Uterus (tissue), 4 donors: ENCODE measurements at places on chromosomes 3 and 15.
A peak's percentile ranks its signal among the peaks of the same experiment; 100 is the strongest.

GRCh38 chr3:181797431-181797830 is 85.7 kb downstream of the SOX2 start:
- no peak for DNase-seq

DNA sequence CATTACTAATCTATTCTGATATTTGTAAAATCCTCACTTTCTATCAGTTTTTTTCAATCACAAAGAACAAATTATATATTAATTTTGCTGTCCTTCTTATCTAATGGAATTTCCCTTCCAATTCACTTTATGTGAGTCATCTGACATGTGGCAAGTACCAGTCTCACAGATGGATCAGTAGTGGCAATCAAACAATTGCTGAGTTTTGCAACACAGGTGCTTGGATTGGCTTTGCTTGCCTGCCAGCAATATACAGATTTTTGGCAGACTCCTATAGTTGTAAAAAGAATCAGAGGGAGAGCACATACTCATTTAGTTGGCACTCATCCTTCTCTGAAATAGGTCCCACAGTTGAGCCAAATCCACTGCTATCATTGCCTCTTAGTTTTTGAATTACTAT is 83.7 kb downstream of the BCHE start:
- no peak for DNase-seq

DNA sequence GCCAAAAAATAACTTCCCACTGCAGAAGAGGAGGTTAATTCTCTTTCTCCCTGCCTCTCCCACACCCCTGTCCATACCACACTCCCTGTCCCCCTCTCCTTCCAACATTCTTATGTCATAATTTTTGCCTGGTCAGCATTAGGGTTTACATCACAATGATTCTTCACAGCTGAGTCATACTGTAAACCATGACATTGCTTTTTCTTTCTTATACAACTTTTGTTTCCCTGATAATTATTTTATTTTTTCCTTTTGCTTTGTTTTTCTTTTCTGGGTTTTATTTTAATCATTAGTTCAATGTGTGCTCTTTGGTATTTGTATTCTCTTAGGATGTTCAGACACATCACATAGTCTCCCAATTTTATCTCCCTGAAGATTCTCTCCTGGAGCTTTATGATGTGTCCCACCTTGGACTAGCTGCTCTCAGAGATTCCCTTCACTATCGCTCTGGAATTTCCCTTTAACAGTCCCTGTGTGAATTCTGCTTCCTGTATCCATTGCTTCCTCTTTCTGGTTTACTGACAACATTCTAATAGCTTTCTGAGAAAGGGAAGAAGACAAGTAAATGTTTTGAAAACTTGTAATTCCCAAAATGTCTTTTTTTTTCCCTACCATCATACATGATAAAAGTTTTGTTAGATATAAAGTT is 70.7 kb downstream of the SOX2 start:
- no peak for DNase-seq

- DNase-seq: no peak
These were observed 318.4 kb upstream of the TRIM42 start for GRCh38 chr3:140359233-140359995.

GRCh38 chr3:189292667-189293484 is 121.1 kb downstream of the TPRG1 start:
- no peak for DNase-seq

- no peak for DNase-seq
These were observed 71.1 kb downstream of the TBL1XR1 start for GRCh38 chr3:177126015-177126773.

DNA sequence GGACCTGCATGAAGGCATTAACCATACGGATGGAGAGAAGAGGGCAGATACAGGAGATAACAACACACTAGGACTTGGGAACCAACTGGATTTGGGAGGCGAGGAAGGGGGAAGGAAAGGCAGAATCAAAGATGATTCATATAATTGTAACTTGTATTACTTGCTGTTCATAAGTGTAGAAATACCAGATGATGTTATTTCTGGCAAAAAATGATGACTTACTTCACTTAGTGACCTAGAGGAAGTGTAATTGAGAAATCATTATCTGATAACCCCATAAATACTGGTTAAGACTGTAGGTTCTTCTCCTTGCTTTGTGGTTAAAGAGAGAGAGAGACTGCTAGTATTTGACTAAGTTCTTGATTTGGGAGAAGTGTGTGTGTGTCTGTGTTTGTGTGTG is 50.5 kb upstream of the GK5 start:
- no peak for DNase-seq

DNA sequence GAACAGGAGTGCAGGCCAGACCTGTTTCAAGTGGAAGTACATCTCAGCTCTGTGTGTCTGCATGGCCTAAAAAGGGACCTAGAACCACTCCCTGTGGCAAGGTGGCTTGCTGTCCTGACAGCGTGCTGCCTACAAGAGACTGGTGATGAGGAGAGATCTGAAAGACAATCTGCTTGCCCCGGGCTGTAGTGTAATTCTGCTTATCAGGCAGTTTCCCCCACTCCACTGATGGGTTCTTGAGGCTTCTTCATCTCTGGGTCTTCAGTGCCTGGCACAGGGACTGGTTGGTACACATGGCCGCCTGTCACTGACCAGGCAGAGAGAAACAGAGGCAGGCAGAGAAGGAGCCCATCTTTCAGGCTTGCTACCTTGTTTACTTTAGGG is 57.6 kb downstream of the HEG1 start:
- no peak for DNase-seq

DNA sequence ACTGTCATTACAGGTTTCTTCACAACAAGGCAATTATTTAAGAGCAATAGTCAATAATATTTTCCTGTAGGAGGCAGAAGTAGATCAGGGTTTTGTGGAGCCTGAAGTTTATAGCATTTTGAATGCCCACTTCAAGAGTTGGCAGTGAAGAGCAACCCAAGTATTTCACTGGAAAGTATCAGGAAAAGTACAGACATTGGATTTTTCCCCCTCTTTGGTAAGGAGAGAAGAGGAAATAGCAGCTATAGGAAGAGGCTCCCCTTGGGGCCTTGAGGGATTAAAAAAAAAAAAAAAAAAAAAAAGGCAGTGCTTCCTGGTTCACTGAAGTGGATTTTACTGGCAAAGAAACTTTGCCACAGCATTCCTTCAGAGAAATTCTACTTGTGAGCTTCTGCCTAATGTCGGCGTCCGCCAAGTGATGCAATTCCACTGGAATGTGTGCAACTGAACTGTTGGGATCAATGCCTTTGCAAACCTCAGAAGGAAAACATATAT is 5.7 kb upstream of the CNTN6 start:
- DNase-seq: peak; percentile 15

GRCh38 chr15:65980824-65981456 is 111.6 kb downstream of the RAB11A start:
- peak; percentile 30 for DNase-seq

- peak; percentile 85 for DNase-seq
These were observed at the start of gene CYFIP1 for GRCh38 chr15:22980189-22981050. Gene CYFIP1 (minus strand): TSS chr15:22980368. CDS start chr15:22947285, 33,083 bp downstream.

DNA sequence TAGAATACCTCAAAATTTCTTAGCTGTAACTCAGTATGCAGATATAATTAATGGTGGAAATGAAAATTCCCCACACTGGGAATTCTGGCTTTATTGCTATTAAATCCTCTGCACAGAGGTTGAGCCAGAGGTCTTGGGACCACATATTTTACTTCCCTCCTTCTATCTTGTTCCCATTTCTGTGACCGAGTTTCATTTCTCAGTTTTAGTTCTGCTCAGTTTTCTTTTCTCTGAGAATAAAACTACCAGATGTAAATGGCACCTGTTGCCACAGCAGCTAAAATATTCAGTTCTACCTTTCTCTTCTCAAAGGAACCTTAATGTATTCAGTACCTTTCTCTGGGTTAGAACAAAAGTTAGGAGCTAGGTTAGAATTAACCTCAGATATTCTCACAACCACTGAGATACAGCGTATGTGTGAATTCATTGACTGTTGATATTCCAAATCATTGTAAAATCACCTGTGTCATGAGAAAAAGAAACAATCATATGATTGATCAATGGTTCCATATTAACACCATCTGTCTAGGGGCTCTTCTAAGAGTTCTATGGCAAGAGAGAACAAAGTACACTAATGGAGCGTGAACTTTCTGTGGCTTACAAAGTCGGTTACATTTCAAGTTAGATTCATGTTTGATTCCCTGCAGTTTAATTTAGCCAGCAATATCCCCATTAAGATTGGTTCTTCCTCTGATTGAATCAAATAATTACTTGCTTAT is 374.1 kb downstream of the EFHB start:
- DNase-seq: no peak

DNA sequence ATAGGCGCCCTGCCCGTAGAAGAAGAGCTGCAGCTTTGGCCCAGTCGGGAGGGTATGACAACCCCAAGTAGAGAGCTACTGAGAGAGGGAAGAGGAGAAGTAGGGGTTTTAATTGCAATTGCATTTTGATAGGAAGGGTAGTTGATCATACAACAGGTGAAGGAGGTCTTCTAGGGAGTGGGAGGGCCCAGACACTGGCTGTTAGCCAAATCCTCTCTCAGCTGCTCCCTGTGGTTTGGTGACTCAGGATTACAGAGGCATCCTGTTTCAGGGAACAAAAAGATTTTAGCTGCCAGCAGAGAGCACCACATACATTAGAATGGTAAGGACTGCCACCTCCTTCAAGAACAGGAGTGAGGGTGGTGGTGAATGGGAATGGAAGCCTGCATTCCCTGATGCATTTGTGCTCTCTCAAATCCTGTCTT is 408.9 kb upstream of the THBS1 start:
- DNase-seq: peak; percentile 59

GRCh38 chr3:128624526-128625138 is 26.0 kb downstream of the RPN1 start:
- no peak for DNase-seq

DNA sequence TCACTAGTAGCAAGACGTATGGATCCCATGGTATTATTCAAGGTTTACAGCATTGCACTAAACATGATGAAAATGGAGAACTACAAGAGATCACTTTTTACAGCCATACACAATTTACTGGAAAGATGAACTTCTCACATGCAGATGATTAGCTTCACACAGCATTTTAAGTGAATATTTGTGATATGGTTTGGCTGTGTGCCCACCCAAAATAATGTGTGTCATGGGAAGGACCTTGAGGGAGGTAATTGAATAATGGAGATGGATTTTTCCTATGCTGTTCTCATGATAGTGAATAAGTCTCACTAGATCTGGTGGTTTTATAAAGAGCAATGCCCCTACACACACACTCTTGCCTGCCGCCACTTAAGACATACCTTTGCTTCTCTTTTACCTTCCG is 662.0 kb upstream of the CCDC54 start:
- no peak for DNase-seq

DNA sequence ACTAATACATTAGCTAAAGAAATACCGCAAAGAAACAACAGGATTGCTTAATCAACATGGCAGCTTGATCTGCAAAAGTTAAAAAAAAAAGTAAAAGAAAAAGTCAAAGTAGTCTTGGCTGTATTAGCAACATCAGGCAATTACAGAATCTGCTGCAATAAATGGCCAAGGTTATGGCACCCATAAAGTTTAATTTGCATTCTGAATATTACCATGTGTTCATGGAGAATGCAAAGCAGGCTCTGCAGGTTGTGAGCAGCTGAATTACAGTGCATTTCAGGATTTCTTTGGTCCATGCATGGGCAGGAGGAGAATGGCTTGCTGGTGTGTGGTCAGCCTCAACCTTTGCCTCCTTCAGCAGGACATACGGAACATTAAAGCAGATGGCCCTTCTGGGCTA is 199.1 kb upstream of the AZI2 start:
- no peak for DNase-seq

DNA sequence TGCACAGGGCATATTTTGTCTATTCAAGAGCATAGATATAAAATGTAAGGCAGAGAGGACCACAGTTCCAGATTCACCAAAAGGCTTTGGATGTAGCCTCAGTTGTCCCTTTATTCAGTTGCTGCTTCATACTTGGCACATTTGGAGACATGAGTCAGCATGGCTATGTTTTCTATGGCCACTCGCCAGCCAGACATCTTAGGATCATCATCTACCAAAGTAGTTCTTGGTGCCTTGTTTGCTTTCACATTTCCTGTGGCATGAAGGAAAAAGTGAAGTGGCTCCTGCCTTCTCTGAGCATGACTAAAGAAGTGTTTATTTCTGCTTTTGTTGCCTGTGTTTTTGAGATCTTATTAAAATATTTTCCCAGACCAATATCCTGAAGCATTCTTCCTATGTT is 7.2 kb downstream of the SUSD5 start:
- no peak for DNase-seq

DNA sequence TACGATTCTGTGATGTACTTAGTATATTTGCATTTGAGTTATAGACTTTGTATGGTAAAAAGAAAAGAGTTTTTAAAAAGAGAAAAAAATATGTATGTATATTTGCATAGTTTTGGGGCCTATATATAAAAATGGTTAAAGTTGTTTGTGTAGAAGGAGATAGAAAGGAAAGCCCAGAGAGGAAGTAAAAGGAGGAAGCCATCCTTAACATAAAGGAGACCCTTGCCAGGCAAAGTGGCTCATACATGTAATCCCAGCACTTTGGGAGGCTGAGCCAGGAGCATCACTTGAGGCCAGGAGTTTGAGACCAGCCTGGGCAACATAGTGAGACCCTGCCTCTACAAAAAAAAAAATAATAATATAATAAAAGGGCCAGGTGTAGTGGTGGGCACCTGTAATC is 8.4 kb downstream of the SNAP23 start:
- no peak for DNase-seq

DNA sequence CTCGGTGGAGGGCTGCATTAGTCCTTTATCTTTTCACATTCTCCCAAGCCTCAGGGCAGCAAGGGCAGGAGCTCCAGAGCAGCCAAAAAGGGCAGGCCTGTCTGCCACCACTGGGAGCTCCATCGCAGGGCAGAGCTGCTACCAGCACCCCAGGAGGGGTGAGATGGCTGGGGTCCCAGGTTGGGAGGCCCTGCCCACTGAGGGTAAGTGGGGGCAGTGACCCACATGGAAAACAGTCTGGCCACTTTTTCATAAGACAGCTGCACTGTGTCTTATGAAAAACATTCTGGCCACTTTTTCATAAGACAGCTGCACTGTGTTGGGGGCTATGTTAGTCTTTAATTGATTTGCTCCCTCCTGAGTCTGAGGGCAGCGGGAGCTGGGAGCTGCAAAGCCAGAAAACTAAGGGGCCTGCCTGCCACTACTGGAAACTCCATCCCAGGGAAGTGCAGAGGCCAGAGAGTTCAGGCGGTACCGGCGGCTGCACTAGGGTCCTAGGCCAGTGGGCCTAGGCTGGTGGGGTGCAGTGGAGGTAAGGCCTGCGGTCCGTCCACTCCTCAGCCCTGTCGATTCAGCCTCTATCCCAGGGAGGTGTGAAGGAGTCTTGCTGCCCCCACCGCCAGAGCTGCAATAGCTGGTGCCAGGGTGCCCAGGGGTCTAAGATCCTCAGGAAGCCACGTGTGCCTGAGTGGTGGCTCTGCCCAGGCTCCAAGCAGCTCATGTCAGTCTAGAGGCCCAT is 45.4 kb downstream of the TMCO5A start:
- no peak for DNase-seq

GRCh38 chr3:194032828-194033435 is 103.0 kb upstream of the HES1 start:
- no peak for DNase-seq

- peak; percentile 46 for DNase-seq
These were observed 9.2 kb downstream of the PLSCR4 start for GRCh38 chr3:146241523-146242240.

- DNase-seq: no peak
These were observed 168.5 kb upstream of the FAM3D start for GRCh38 chr3:58835086-58835485.
